ENCODE measurements at places on chromosomes 2 and 18. TPM values are rescaled to one million over a fixed set of nuclear protein-coding genes. Genes with fewer than 3 reads are reported as not detected.

Gene PCARE
- total RNA-seq: not detected

Gene SCYGR4
- not detected for total RNA-seq

Gene MATN3
- 3.6 TPM for total RNA-seq

Gene ZNF385B
- 0.41 TPM for total RNA-seq

Gene MAP3K19
- not detected for total RNA-seq

Gene POU3F3
- total RNA-seq: not detected

Gene IL1R2
- 0.17 TPM for total RNA-seq

Gene LYPD6B
- total RNA-seq: 1.9 TPM

Gene ATP6V1C2
- total RNA-seq: 0.42 TPM

Gene MYCN
- total RNA-seq: 48.4 TPM

Gene CAMKMT
- total RNA-seq: 17.4 TPM

Gene PLA2R1
- 0.89 TPM for total RNA-seq

Gene IRS1
- total RNA-seq: 17.1 TPM

Gene ANKRD30B
- not detected for total RNA-seq

Gene PAX3
- not detected for total RNA-seq

Gene PROKR1
- 2.8 TPM for total RNA-seq

Gene IL18R1
- 0.41 TPM for total RNA-seq

Gene DCDC2C
- total RNA-seq: not detected

Gene GPR55
- 0.04 TPM for total RNA-seq

Gene PARD6G
- 6.3 TPM for total RNA-seq

Gene GCG
- not detected for total RNA-seq

Gene RFTN2
- total RNA-seq: 3.4 TPM

Gene IL1F10
- total RNA-seq: not detected

Gene SF3B1
- total RNA-seq: 351 TPM

Gene SNORC
- total RNA-seq: 1.6 TPM

Gene COLEC11
- 0.07 TPM for total RNA-seq

Gene DES
- 18.8 TPM for total RNA-seq

Gene CAPN14
- total RNA-seq: 0.17 TPM

Gene CPLX4
- total RNA-seq: not detected

Gene GPN1
- total RNA-seq: 41.7 TPM

Gene ELOA2
- not detected for total RNA-seq

Gene MERTK
- 8.3 TPM for total RNA-seq

Gene AQP4
- 1.00 TPM for total RNA-seq

Gene UGT1A5
- not detected for total RNA-seq

Gene PARD3B
- total RNA-seq: 2.3 TPM

Gene SATB2
- total RNA-seq: 10.3 TPM

Gene ATG4B
- total RNA-seq: 71.5 TPM
